ENCODE measurements at places on chromosomes 3 and 15. TPM values are rescaled to one million over a fixed set of nuclear protein-coding genes. Genes with fewer than 3 reads are reported as not detected.

RBP2 gene
- not detected for total RNA-seq

- no peak for DNase-seq
Observed at GRCh38 chr3:194139071-194139813, 3.3 kb downstream of the HES1 start.

MYL3 gene
- total RNA-seq = not detected

DNA sequence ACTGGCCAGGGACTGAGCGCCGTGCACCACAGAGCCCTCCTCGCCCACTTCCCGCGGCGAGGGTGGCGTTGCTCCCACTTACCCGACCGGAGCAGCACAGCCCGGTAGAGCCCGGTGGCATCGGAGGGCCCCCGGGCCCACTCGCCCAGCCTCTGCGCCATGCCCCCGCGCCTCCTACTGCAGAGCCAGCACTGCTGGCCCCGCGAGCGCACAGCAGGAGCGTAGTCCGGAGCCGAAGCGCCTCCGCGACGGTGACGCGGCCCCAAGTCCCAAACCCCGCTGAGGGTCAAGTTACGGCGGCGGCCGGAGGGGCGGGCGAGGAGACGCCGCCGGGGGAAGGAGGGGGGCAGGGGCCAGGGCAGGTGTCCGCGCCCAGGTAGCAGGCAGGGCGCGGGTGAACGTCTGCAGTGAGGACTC lies 9.6 kb upstream of the FAM107A start:
- no peak for DNase-seq

DNA sequence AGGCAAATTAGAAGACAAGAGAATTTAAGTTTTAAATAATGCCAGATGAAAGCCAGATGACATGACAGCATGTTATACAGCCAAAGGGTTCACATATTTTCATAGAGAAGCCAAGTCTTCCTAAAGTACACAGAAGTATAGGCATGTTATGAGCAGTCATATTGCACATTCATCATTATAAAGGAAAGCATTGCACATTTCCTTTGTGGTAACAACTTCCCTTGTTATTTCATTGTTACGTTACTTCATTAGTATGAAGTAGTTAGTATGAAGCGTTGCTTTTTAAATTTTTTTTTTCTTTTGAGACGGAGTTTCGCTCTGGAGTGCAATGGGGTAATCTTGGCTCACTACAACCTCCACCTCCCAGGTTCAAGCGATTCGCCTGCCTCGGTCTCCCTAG lies 4.6 kb upstream of the ABCC5 start:
- no peak for DNase-seq

CNTN4 gene
- not detected for total RNA-seq

DNA sequence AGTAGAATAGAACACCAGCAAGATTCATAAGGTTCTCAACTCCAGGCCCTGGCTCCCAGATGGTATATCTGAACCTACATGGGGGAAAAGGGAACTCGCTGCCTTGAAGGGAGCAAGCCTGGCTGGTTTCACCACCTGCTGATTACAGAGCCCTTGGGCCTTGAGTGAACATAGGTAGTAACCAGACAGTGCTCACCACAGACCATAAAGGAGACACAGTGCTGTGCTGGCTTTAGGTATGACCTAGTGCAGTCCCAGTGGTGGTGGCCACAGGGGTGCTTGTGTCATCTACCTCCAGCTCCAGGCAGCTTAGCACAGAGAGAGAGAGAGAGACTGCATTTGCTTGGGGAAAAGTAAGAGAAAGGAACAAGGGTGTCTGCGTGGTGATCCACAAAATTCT lies 409.8 kb downstream of the FGF12 start:
- DNase-seq = no peak
